ENCODE measurements at places on chromosomes 5 and 9. TPM values are rescaled to one million over a fixed set of nuclear protein-coding genes. Genes with fewer than 3 reads are reported as not detected.
A peak's percentile ranks its signal among the peaks of the same experiment; 100 is the strongest.

DNA sequence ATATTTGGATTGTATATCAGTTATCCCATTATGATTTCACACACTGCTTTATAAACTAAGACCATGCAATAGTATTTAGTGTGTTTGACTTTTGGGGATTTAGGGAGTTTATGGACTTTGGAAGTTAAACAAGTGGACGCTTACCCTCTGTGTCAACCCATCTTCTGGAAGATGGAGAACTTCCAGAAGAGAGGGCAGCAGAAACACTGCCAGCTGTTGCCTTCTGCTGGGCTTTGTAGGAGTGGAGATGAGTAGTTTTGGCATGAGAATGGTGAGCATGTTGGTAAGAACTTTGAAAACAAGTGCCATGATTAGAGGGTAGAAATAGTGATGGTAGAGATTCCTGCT lies 2.2 kb downstream of the DNAJC25 start:
- peaks cover 38% of the 10 kb centered on the region for H3K4me1 ChIP-seq
- H3K36me3 ChIP-seq, result peaks cover 15% of the 10 kb centered on the region
- no peak overlapping the region for H3K27ac ChIP-seq
- H3K27me3 ChIP-seq, result no peaks in the 10 kb centered on the region

DNA sequence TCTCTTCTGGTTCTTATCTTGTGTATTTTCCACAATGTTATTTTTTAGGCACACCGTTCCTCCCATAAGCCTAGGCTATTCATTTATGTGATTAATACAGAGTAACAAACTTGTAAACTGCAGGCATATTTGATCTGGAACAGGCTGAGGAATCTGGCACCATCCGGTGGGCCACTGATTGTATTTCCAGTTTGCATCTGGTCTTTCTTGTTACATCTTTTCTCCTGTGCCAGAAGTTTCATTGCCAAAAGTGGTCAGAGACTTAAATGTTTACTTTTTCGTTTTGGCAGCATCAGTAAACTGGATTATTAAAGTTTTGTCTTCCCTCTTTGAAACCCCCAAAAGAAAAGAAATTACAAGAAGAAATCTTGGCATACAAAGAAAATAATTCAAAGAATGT lies 17.9 kb upstream of the ZCCHC7 start:
- no peak for DNase-seq
- H3K4me1 ChIP-seq, result peaks cover 18% of the 10 kb centered on the region
- H3K27me3 ChIP-seq, result no peaks in the 10 kb centered on the region
- no peak overlapping the region for H3K27ac ChIP-seq

DNA sequence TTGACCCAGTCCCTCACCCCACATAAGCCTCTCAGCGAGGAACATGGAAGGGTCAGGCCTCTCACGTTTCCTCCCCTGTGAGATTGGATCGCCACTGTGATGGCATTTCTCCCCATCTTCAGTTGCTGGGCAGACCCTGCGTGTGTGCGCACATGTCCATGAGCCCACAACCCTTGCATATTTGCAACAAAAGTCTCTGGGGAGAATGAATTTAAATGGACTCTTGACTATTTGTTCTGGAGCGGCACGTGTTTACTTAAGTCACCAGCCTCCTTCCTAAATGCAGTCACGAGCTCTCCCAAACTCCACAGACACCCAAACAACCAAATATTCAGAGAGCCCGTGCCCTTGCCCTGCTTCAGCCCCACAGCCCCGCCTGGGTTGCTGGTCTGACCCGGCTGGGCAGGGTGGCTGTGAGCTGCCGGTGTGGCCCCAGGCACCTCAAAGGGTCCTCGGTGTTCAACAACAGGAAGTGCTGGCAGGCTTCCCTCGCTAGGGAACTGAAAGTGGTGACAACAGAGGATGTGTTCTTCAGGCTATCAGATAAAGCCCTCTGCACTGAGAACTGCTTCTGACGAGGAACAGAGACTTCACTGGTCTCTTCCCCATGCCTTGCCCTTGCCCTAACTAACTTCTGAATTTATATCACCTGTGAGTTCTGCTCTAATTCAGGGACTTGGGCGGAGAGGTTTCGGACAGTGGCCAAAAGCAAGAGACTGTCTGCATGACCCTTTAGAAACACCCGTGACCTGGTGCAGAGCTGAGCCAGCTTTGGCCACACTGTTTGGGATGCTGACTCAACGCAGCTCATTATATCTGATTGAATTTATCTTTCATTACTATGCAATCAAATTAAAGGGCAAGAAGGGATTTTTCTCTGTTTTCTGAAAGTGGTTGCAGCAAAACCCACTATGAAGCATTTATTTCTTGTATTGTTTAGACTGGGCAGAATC lies 19.2 kb upstream of the CD180 start:
- H3K36me3 ChIP-seq, result peaks cover 33% of the 10 kb centered on the region
- H3K27me3 ChIP-seq, result no peaks in the 10 kb centered on the region
- peak overlapping the region; percentile 99 for H3K27ac ChIP-seq

DNA sequence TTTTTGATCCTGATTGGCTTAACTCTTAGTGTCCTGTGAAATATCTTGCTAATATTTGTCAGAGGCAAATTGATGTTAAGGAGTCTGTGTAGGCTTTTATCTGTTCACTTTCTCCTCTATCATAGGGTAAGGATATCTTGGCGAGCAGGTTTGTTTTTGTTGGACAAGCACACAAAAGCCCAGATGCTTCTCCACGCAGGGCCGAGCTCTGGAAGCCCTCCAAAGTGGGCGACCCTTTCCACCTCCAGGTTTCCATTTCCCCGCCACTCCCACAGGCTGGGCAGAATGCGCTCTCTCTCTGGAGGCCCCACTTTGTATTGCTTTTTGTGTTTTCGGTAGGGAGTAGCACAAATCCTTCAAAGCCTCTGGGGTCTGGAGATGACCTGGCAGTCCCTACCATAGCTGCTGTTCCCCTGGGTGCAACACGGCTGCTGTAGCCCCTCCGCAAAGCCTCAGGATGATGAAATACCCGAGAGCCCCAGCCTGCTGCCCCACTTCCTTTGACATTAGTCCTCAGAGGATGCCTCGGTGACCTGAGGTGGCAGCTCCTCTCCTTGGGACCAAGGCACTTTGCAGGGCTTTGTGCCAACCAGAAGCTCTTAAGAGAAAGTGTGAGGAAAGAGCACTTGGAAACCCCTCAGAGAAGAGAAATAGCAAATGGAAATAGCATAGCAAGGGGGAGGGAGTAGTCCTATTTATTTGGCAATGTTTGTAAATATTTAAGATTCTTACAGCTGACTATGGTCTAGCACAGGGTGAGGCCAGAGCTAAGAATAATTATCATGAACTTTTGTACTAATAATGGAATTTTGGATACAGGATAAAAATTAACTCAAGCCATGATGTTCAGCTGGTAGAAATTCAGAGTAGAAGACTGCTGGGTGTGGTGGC lies 122.8 kb downstream of the ARHGEF28 start:
- H3K27me3 ChIP-seq, result peaks cover 72% of the 10 kb centered on the region
- H3K27ac ChIP-seq, result no peak overlapping the region
- no peak overlapping the region for H3K4me3 ChIP-seq
- no peak for DNase-seq
- no peaks in the 10 kb centered on the region for H3K36me3 ChIP-seq
- peaks cover 8% of the 10 kb centered on the region for H3K4me1 ChIP-seq

DNA sequence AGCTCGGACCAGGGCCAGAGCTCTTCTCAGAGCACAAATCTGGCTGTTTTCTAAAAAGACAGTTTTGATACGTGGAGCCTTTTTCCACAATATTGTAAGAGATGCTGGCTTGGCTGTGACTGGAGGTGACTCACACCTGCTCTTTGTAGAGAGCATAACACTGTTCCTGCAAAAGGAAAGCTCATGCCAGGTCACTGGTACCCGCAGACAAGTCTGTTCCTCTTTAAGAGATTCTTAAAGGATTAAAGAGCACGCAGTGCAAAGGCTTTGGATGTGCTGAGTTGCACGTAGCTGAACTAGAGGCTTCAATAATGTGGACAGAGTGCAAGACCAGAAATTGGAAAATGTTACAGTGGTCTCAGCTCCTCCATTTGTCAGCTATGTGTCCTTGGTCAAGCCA lies 19.0 kb downstream of the ACTL7B start:
- H3K36me3 ChIP-seq, result no peaks in the 10 kb centered on the region
- peaks cover 3% of the 10 kb centered on the region for H3K4me1 ChIP-seq
- H3K4me3 ChIP-seq, result no peak overlapping the region
- H3K27me3 ChIP-seq, result no peaks in the 10 kb centered on the region
- no peak overlapping the region for H3K27ac ChIP-seq
- no peak for DNase-seq

- H3K36me3 ChIP-seq, result no peaks in the 10 kb centered on the region
- H3K27ac ChIP-seq, result no peak overlapping the region
- H3K4me3 ChIP-seq, result no peak overlapping the region
- H3K27me3 ChIP-seq, result no peaks in the 10 kb centered on the region
- H3K4me1 ChIP-seq, result no peaks in the 10 kb centered on the region
- DNase-seq, result no peak
These were observed 422.3 kb downstream of the TMEM232 start for GRCh38 chr5:110304176-110304575.

GRCh38 chr9:100623969-100624368 lies 46.1 kb downstream of the CAVIN4 start:
- no peaks in the 10 kb centered on the region for H3K4me1 ChIP-seq
- H3K27ac ChIP-seq, result no peak overlapping the region
- H3K36me3 ChIP-seq, result no peaks in the 10 kb centered on the region
- no peak overlapping the region for H3K4me3 ChIP-seq

DNA sequence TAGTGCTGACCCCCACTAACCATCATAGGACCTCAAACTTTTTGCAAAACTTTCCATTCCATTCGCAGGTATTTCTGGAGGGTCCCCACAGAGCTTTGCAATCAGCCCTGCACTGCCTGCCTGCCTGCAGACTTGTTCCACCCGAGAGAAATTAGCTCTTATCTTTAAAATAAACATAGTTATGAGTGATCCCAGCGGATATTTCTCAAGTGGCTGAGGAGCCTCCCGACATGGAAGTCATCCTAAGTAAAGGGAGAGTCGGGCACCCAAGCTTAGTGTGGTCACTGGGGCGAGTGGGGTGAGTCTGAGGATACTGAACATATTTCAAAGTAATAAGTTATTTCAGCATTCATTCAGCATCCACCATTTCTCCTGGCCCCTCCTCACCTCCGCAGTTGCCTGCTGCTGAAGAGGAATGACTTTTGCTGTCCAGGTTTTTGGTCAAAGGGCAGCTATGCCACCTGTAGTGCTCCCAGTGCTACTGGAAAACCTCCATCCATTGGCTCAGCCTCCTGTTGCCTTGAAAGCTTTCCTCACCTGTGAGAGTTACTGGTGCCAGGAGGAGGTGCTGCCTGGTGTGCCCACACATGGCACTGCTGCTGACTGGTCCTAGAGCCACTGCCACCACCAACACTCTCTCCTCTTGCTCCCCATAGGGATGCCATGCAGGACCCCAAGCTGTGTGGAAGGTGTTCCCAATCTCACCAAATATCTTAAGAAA lies 89.7 kb upstream of the PCSK1 start:
- H3K4me3 ChIP-seq, result no peak overlapping the region
- DNase-seq, result no peak
- H3K27ac ChIP-seq, result no peak overlapping the region
- no peaks in the 10 kb centered on the region for H3K36me3 ChIP-seq
- no peaks in the 10 kb centered on the region for H3K4me1 ChIP-seq
- H3K27me3 ChIP-seq, result peaks cover 5% of the 10 kb centered on the region

GRCh38 chr9:840343-840742 lies 1.2 kb upstream of the DMRT1 start:
- H3K27ac ChIP-seq, result no peak overlapping the region
- H3K4me3 ChIP-seq, result no peak overlapping the region
- H3K4me1 ChIP-seq, result peaks cover 3% of the 10 kb centered on the region
- no peaks in the 10 kb centered on the region for H3K36me3 ChIP-seq

The OR13J1 gene
- total RNA-seq, result not detected

DNA sequence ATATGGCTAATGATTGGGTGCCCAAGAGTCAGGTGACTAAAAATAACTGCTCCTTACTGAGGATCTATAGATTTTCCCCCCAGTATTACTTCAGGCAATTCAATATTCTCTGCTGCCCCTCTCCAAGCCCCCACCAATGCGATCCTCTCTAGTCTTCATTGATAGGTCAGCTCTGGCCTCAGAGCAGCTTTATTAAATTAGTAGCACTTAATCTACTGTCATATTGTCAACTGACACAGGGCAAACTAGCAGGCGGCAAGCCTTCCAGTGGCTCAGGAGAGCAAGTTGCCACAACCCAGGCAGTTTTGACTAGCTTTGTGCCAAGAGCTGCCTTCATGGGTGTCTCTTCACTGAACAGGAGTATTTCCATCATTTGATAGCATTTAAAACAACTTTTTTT lies 462.9 kb downstream of the BNC2 start:
- H3K27me3 ChIP-seq, result no peaks in the 10 kb centered on the region
- H3K36me3 ChIP-seq, result no peaks in the 10 kb centered on the region
- no peak for DNase-seq
- H3K4me1 ChIP-seq, result no peaks in the 10 kb centered on the region
- H3K27ac ChIP-seq, result no peak overlapping the region

DNA sequence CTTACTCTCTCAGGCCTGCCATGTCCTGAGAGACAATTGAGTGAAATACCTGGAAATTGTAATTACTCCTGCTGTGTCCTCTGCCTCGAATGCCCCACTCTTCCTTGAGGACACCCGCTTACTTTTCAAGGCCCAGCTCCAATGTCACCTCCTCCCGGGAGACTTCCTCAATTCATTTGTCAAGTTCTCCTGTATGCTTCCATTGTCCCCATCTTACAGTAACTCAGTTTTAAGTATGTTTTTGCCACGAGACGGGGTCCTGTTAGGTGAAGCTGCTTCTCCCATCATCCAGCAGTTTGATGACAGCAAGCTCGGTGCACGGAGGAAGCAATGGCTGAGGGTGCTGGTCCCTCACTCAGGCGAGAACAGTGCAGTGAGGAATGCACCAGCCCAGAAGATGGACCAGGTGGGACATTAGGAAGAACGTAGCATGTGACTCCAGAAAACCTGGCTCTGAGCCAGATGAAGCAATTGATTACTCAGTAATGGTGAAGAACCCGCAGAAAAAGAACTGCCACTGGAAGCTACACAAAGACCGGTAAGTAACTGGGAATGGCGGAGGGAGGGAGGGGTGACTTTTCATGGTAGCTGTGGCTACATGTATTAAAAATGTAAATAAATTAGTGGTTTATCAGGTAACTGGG lies 274.8 kb downstream of the DENND1A start:
- H3K27ac ChIP-seq, result no peak overlapping the region
- DNase-seq, result no peak
- peaks cover 3% of the 10 kb centered on the region for H3K36me3 ChIP-seq
- no peaks in the 10 kb centered on the region for H3K4me1 ChIP-seq
- H3K27me3 ChIP-seq, result no peaks in the 10 kb centered on the region

DNA sequence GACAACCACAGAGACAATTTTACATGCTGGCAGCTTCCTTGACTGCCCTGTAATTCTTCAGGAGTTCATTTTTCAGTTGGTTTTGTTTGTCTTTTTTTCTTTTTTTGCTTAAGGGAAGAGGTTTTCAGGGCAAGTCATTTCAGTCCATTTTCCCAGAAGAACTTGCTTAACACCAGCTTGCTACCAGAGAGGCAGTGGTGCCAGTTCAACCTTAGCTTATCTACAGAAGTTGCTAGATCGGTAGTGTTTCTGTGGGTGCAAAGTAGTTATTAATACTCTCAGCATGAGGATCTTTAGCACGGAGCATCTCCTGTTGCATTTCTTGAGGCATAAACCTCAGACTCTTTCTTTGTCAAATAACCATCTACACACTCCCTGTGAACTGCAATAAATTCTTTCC lies 1.1 kb downstream of the SPEF2 start:
- no peaks in the 10 kb centered on the region for H3K27me3 ChIP-seq
- peak overlapping the region; percentile 87 for H3K27ac ChIP-seq
- peak overlapping the region; percentile 75 for H3K4me3 ChIP-seq
- no peak for DNase-seq
